ENCODE measurements at places on chromosomes 6 and 20.

- DNase-seq, result no peak
Observed at GRCh38 chr6:36382976-36383375, 4.5 kb downstream of the ETV7 start.

GRCh38 chr6:108238322-108238721 lies 22.5 kb downstream of the SNX3 start:
- no peak for DNase-seq

GRCh38 chr20:7123457-7123856 lies 356.0 kb downstream of the BMP2 start:
- DNase-seq, result no peak

DNA sequence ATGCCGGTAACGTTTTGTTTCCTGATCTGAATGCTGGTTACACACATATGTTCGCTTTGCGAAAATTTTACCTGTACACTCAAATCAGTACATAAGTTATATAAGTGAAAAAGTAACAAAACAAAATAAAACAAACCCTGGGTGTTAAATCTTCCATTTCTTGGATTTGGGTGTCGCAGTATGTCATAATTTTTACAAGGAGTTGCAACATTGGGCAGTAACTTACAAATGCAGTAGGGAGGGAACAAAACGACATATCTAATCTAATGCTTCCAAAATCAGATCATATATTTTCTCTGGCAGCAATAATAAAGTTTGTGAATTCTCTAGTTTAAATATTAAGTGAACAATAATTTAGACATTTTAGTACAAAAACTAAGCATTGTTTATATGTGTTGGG lies 25.2 kb downstream of the SNX14 start:
- no peak for DNase-seq

DNA sequence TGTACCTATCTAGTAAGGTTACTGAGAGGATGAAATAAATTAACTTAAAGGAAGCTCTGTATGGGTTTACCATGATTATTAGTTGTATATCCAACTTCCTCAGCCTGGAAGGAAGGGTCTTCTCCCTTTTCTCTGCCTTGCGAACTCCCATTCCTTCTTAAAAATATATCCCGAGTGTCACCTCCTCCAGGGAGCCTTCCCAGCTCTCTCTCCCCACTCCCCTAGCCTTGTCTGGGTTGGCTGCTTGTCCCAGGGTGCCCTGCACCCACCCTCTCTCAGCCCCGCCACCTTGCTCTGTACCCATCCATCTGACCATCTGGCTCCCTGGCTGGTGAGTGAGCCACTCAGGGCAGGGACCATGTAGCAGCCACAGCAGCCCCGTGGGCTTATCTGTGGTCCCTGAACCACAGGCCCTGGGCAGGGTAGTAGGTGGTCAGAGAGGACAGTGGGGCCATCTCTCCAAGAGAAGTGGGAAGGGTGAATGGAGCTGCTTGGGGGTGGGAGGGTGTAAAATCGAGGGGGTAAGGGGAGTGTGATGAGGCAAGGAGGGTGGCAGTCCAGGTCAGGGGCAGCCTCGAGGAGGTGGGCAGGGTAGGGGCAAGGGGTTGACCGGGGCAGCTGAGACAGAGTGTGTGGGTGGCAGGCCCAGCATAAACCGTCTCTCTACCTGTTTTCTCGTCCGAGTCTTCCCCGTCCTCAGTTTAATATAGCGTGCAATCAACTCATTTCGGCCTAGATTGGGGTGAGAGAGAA lies 12.8 kb downstream of the TEAD3 start:
- peak; percentile 63 for DNase-seq

GRCh38 chr6:132830334-132830751 lies 16.0 kb downstream of the RPS12 start:
- peak; percentile 47 for DNase-seq

GRCh38 chr6:73058736-73059135 lies 166.6 kb downstream of the KHDC1L start:
- no peak for DNase-seq

DNA sequence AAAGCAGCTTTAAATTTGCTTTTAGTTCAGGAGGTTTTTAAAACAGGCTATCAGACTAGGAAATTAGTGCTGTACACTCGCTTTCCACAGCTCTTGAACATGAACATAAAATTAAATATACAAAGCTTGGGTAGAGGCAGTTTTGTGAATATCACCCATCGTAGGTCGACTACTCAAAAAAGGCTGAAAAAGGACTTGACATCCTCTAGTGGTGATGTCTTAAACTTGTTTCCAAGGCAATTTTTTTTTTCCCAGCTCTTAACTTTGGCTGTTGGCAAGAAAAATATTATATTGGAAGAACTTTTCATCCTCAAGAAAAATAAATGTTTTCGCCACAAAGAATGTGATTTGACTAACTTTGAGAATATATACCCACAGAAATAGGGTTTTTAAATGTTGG lies 2.9 kb downstream of the MAP7 start:
- DNase-seq, result peak; percentile 43

DNA sequence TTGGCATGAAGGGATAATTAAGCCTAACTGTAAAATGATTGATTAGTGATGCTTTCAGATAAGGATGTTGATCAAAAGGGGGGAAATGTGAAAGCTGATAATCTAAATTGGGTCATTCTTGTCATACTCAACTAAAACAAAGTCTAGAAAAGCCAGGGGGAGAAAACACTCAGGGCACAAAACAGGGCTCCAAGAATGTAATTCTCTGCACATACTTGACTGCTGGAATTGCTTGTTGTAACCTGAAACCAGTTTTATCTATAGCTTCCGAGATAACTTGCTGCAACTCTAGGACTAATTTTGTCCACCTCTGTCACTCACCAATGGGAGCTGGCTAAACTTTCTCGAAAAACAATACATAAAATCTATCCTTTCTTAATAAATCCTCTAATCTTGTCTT lies 310.3 kb downstream of the CLVS2 start:
- no peak for DNase-seq

GRCh38 chr20:45293041-45294002 lies 13.3 kb upstream of the RBPJL start:
- DNase-seq, result peak; percentile 86

DNA sequence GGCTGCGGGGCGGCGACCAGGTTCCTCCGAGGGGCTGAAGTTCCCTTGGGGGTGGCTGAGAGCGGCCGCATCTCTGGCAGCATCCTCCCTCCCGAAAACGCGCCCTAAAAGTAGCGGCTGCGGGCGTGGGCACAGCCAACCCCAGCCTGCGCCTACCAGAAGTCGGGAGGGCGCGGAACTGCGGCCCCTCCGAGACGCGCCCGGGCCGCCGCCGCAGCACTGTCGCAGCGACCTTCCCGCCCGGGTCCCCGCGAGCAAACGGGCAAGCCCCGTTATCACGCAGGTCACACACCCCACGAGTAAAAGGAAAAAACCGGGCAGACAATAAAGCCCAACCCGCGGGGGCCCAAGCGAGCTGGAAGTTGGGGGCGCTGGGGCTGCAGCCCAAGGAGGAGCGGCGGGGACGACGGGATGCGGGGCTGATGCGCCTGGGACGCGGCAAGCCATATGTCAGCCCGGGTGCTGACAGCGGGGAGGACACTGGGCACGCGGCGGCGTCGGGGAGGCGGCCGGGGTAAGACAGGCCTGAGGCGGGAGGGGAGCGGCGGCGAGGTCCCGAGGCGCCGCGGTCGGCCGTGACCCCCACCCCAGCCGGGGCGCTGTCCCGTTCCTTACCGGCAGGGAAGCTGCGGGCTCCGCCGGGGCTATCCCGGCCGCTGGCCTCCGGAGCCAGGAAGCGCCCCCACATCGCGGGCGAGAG lies 659 bp downstream of the CEP85L start:
- DNase-seq, result peak; percentile 44

DNA sequence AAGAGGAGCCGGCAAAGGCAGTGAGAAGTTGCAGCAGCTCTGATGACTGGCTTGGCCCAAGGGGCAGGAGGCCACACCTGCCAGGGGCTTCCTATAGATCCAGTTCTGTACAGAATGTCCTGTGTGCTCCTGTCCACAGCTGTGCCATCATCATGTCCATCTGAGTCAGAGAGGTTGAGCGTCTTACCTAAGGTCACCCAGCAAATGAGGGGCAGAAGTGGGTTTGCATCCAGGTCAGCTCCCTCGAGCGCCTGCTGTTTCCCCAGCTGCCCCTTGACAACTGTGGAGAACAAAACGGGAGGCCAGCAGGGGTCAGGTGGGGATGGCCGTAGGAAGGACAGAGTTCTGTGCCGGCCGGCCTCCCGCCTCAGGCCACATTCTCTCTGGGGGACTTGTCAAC lies 47.6 kb downstream of the DLGAP4 start:
- DNase-seq, result no peak

DNA sequence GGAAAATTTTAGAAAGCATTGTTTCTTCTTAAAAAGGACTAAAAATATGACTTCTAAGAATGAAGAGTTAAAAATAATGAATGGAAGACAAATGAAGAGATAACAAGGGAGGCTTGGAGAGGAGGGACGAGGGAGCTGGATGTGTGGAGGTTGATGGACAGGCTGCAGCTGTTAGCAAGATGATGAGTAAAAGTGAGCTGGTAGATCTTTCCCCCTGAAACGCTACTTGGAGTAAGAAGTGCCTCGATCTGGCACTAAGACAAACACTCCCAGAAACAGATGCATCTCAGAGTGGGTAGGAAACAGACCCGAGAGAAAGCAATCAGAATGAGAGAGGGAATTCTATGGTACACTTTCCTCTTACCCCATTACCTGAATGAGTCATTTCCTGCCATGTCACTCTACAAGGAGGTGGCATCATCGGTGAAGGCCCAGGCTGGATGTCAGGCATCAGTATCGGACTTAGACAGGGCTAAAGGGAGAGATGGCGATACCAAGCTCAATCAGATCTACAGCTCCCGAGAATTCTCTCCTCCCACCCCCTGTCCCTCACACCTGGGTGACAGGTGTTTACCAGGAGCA lies 154.1 kb upstream of the BMP2 start:
- no peak for DNase-seq

- DNase-seq, result no peak
Observed at GRCh38 chr6:5328800-5329199, 67.5 kb downstream of the FARS2 start.

GRCh38 chr20:51700809-51701285 lies 67.3 kb downstream of the ATP9A start:
- peak; percentile 66 for DNase-seq

- DNase-seq, result no peak
Observed at GRCh38 chr6:160791981-160792418, 90.0 kb downstream of the PLG start.

- DNase-seq, result no peak
Observed at GRCh38 chr6:111258010-111258409, 170.7 kb downstream of the SLC16A10 start.

- DNase-seq, result no peak
Observed at GRCh38 chr6:50818673-50819072, at the start of gene TFAP2B. TSS of gene TFAP2B (plus strand) at chr6:50818871. CDS start at chr6:50818892, 21 bp downstream.

DNA sequence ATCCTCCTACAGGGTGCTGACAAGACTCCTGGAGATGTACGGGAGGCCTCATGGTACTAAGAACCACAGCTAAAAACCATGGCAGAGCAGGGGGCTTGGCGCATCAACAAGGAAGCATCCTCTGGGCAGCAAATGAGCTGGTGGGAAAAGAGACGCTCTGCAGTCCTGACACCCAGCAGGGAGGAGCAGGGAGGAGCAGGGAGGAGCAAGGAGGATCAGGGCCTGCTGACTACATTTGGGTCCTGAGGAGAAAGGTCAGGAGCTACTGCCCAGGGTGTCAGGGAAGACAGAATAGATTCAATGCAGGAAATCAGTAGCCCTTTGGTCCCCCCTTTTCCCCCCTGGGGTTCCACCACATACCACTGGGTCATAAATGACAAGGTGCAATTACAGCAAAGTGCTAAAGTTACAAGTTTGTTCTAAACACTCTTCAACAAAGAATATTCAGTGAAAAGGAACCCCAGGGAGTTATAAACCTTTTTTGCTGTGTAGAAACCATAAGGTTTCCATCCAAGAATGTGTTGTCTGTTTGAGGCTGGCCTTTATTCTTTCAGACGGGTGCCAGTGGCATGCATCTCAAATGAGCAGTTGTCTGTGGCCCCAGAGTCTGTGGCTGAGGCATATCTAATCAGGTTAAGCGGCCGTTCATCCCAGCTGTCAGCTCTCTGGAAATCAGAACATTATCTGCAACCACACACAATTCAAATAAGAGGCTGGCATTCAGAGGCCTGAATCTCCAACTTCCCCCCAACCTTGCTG lies 325.0 kb downstream of the CDC5L start:
- peak; percentile 1 for DNase-seq

DNA sequence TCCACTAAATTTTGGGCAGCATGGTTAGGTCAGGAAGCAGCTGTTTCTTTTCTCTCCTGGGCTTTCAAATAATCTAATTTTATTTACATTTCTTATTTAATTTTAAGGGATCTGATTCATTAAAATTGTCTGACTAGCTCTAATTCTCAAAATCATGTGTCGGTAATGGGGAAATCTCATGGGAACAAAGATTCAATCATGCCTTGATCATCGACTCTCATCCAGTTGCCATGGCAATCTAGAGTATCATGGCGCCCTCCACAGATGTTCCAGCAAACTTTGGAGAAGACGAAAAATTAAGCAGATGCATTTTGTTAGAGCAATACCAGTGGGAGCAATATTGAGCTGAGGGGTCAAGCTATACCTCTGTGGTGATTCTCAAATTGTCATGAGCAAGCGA lies 358.0 kb upstream of the CDH4 start:
- DNase-seq, result no peak

GRCh38 chr6:16473184-16473907 lies 235.0 kb downstream of the GMPR start:
- no peak for DNase-seq

DNA sequence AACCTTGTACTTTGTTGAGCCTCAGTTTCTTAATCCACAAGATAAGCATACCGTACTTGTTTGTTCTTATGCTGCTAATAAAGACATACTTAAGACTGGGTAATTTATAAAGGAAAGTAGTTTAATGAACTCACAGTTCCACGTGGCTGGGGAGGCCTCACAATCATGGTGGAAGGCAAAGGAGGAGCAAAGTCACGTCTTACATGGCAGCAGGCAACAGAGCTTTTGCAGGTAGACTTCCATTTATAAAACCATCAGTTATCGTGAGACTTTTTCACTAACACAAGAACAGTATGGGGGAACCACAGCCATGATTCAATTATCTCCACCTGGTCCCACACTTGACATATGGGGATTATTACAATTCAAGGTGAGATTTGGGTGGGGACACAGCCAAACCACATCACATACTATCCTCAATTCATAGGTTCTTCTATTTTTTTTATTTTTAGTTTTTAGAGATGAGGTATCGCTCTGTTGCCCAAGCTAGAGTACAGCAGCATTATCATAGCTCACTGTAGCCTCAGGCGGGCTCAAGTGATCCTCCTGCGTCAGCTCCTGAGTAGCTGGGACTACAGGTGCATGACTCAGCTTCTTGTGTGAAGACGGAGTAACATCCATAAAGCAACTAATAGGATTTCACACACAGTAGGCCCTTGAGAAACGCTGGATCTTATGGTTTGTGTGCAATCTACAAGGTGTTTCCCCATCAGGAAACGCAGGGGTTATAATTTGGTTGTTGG lies 76.7 kb upstream of the IYD start:
- no peak for DNase-seq

DNA sequence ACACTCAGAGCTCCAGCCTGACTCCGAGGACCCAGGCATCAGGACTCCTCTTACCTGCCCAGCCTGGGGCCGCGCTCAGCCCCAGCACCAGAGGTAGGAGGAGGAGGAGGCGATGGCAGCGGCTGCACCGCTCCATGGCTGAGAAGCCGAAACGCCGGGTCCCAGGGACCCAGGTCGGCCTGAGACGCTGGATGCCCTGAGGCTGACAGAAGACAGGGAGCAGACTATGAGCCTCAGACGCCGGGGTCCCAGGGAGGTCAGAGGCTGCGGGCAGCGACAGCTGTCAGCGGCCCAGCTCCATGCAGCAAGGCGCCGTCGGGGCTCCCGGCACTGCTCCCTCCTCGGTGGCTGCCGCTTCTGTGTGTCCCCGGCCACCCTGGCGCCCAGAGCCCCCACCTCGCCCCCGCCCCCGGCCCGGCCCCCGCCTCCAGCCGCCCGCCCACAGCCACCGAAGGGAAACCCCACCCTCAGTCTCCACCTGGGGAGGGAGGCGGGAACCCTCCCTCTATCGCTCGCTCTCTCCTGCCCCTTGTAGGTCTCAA lies at the start of gene COL11A2:
Gene COL11A2 (minus strand): TSS at position 363 of the 542 bp plus-strand sequence. CDS start 227 bp downstream, at position 136.
- no peak for DNase-seq
